Posterior cingulate gyrus (tissue), 11 donors: ENCODE measurements at places on chromosomes 4 and X.

- no peak for DNase-seq
These were observed 23.3 kb upstream of the SCML2 start for GRCh38 chrX:18377796-18378195.

DNA sequence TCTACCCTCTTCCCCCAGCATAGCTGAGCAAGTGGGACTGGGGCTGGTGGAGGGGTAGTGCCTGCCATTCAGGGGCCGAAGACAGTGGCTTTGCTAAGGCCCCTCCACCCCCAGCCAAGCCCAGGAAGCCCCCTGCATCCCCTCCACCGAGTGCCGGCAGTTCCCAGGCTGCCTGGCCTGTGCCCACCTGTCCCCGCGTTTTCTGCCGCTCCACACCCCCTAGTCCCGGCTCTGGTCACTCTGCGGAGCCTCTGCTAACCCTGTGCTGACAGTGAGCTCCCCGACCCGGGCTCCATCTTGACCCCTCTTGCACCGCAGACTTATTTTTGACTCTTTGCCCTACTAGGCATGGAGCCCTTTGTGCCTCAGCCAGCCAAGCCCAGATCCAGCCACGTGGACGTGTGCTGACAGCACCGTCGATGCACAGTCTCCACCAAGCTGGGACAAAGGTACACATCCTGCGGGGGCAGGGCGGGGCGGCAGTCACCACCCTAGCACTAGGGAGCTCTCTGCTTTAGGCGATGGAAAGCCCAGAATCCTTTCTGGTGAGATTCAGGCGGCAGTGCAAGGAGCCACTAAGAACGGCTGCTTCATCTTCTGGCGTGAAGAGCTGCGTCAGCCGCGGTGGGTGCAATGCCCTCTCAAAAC is 96.6 kb downstream of the PHKA2 start:
- no peak for DNase-seq

DNA sequence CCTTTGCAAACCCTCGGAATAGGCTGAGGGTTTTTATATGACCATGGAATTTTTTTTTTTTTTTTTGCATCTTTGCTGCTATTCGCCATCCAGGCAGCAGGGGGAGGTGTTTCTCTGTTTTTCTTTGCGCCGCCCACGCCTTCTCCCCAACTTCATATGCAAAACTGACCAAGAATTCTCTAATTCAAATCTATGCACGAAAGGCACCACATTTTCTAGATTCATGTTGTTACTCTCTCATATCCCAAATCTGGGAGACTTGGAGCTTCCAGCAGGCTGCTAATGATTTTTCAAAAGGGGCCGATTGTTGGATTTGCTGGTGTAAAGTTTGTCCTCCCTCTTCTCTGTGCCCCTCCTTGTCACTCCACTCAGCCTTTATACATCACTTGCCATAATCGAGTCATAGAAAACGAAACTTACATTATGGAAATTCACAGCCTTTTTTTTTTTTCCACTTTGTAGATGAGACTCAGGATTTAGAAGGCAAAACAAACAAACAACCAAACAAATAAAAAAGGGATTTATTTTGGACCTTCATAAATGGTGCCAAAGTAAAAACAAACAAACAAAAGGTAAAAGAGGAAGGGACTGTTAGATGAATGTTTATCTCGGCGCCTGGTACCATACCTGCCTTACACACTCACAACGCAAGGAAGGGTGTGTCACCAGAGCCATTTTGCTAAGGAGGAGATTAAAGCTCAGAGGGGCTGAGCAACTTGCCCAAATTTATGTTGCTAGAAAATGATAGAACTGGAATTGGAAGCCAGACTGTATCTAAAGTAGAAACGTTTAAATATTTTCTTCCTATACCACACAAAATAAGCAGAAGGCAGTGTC is 29.3 kb upstream of the BOD1L1 start:
- peak; percentile 94 for DNase-seq

DNA sequence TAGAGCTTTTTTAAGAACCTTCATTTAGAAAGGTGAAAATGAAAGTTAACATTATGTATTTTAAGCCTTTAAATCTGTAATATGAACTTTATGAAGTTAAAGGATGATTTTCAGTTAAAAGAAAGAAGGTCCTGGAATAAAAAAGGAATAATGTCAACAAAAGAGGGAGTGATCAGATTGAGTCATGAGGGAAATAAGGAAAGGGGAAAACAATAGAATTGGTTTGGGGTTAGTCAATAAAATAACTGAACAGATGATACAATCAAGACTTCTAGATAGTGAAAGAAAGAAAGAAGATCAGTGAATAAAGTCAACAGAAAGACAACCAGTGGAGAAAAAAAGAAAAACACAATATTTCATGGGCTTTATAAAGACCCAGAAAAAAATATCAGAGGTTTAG is 291.6 kb upstream of the ARSJ start:
- no peak for DNase-seq
